ENCODE measurements at places on chromosomes 16 and 17.

DNA sequence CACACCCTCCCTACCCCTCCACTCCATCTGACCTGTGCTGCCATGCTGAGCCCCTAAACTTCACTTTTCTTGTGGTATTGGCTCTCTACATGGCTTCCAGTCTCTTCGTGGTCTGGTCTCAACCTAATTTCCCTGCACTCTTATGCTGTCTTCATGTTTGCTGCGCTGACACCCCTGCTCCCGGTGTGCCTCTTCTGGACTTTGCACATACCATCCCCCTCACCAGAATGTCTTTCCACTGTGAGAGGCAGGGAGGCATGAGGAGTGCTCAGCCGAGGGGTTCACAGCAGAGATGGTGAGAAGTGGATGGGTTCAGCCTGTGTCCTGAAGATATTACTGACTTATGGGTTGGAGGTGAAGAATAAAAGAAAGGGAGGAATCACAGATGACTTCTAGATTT, 2.5 kb downstream of the TNFSF12 start:
- no peak for DNase-seq

GRCh38 chr17:61456061-61456681, 3.9 kb downstream of the TBX4 start:
- DNase-seq, result no peak

GRCh38 chr17:67696347-67696746, 21.4 kb upstream of the NOL11 start:
- no peak for DNase-seq

- DNase-seq, result no peak
Measured at GRCh38 chr16:88131256-88131655, 180.0 kb downstream of the BANP start.

DNA sequence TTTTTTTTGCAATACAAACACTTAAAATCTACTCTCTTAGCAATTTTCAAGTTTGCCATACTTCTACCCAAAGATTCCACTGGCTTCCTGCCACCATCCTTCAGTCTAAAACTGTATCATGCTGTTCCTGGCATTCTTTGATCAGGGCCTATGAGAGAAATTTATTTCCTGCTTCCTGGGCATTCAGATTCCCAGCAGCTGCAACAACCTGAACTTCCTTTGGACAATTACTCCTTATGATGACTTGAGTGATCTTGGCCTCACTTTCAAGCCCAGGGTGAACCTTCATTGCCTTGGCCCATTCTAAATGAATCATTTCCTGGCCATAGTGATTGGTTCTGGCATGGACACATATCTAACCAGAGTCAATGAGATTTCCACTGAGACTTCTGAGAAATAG, 18.0 kb upstream of the MON1B start:
- DNase-seq, result no peak
